AG04449 (cell line): ENCODE measurements at places on chromosomes 13 and 19.
A peak's percentile ranks its signal among the peaks of the same experiment; 100 is the strongest.

DNA sequence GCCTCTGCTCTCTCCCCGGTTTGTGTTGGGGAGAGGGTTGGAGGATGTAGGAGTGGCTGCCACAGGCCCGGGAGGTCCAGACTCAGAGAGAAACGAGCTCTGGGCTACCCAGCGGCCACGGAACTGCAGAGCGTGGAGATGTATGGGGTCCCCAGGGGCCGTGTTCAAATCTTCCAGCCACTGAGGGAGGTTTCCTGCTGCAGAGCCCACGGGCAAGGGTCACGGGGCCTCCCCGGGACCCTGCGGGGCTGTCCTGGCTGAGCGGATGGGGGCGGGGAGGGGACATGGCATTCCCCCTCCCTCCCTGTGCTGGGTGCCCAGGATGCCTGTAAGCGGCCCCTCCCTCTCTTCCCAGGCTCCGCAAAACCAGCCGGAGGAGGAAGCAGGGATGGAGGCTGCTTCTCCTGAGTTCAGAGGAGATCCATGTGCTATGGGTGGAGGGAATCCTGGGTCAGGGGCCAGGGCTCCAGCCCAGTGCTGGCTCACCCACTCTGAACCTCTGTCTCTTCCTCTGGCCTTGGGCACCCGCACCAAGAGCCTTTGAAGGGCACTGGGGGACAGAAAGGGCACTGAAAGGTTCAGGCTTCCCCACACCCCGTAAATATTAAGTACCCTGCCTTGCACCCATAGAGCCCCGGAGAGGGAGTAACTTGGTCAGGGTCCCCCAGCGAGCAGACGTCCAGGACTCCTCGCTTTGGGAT, 22.6 kb downstream of the SMIM24 start:
- DNase-seq, result no peak

DNA sequence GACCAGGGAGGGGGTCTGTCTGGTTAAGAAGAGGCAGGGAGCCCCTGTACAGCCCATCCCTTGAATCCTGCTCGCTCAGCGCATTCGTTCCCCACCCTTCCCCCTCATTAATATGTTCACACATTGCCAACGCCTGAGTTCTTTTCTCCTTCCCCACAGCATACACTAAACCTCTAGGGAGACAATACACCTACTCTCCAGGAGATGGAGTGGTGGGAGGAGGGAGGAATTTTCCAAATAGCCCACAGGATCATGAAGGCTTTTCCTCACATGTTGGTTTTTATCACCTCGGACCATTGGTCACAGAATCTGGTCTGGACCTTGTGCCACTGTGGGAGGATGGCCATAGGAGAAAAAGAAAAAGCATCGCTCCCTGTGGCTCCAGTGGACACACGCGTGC, 294.9 kb downstream of the SHISA2 start:
- DNase-seq, result no peak

- no peak for DNase-seq
These were observed 77.3 kb downstream of the OLFM4 start for GRCh38 chr13:53105890-53106289.

DNA sequence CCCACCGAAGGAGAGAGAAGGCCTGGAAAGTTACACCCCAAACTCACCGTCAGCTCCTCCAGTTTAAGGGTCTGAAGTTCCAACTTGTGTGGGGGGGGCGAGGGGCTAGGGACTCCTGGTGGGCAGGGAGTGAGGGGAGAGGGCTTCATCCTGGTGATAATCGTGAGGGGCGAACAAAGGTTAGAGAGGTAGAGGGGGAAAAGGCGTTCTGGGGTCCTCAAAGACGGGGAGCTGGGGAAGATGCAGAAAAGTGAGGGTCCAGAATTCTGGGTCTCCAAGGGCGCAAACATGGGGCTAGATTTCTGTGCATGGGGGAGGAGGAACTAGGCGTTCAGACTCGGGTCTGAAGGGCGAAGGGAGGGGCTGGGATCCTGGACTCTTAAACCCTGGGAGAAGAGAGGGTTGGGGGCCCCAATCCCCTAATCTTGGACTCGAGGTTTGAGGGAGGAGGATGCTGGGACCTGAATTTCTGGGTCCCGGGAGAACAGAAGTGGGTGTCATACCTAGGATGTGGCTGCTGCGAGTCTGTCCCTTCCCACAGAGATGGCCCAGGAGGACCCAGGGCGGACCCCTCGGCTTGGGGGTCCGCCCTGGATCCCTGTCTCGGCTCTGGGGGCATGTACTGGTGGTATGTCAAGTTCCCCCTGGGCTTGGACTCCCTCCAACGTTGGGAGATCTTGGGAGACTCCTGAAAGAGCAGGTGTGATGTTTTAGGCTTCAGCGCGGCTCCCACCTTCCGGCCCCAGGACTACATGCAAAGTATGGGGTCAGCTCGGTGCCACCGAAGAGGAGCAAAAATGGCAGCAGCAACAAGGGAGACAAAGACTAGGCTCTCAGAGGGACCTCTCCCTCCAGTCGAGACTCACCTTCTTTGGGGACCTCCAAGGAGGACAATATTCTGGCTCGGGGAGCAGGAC, 4.5 kb downstream of the MAMSTR start:
- DNase-seq, result no peak

GRCh38 chr13:113931841-113932459, 41.9 kb downstream of the C13orf46 start:
- no peak for DNase-seq

GRCh38 chr13:47000165-47000564, 103.3 kb upstream of the HTR2A start:
- DNase-seq, result no peak

- DNase-seq, result no peak
These were observed 137.6 kb downstream of the KLF12 start for GRCh38 chr13:73996569-73996968.

DNA sequence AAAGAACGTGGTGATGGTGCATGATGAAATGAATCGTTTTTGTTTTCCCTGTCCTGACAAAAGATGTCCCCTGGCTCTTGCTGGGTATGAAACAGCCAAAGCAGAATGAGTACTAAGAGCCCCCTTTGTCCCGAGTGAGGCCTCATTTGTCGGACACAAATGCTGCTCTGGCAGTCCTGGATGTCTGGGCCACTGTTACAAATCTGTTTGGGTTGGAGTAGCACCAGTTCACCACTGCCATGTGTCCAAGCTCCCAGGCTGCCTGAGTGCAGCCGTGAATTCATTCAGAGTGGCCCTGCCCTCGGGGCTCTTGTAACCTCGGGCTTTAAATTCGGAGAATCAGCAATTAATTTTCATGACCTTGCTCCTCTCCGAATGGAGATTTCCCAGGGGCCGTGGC, 182.4 kb downstream of the NUFIP1 start:
- DNase-seq, result no peak

- no peak for DNase-seq
These were observed 6.7 kb downstream of the GRIN2D start for GRCh38 chr19:48400018-48400742.

DNA sequence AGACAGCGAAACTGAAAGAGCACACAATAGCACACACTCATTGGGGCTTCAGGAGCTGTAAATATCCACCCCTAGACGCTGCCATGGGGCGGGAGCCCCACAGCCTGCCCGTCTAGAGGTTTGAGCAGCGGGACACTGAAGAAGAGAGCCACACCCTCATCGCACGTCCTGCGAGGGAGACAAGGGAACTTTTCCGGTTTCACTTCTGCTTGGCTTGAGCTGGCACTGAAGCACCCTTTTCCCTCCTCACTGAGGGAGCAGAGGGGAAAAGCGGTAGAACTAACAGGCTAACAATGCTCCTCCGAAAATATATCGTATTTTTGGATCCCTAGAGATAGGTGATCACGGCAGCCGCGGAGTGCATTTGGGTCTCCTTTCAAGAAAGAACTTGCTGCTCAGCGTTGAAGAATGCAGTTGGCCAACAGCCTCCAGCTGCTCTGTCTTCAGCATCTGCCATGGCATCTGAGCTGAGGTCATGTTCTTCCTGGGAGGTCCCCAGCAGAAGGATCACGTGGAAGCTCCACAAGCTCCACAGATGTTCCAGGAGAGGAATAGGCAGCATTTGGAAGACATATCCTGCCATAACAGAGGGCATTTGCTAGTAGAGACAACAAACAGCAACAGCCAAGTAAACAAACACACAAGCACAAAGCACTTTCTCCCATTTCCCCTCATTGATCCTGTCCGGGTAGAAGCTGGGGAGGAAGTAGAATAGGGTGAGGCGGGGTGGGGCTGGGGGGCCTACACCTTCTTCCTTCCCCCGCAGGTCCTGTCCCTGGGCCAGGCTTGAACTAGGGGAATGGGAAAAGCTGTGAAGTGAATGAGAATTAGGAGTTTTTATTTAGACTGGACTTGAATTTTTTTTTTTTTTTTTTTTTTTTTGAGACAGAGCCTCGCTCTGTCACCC, 44.8 kb upstream of the ALOX5AP start:
- peak; percentile 90 for DNase-seq

DNA sequence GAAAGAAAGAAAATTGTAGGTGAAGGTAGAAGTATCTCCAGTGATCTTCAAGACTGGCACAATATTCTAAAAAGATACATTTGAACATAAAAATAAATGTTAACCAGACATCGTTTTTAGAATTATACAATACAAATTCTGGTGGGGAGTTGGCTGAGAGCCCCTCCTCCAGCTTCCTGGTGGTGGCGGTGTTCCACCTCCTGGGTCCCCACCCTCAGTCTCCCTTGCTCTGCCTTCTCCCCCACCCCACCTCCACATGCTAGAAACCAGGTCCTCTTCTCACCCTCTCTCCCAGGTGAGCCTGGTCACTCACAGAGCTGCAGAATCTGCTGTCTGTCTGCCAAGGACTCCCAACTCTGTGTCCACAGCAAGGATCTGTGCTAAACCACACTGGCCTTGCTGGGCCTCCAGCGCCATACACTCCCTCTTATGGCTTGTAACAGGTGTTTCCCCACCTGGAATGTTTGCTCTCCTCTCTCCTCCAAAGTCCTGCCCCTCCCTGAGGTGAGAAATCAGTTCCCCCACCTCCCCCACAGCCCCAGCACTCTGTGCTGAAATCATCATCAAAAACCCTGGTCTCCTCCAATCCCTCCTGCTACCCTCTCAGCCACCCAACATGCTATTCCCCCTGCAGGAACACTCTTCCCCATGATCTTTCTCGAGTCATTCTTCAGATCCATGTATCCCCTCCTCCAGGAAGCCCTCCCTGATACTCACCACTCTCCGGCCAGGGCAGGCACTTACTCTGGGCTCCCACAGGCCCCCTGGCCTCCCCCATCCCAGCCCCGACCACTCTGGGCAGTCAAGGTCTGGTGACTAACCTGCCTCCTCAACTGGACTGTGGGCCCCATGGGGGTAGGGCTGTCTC, 20.5 kb upstream of the CYP2S1 start:
- no peak for DNase-seq

- no peak for DNase-seq
These were observed 31.6 kb downstream of the WDR87 start for GRCh38 chr19:37874784-37875183.

GRCh38 chr13:30463787-30464495, 1.8 kb downstream of the HMGB1 start:
- DNase-seq, result no peak

- no peak for DNase-seq
These were observed 549.2 kb upstream of the KLF12 start for GRCh38 chr13:74683411-74683810.
